ENCODE measurements at places on chromosomes 3 and 15.
A peak's percentile ranks its signal among the peaks of the same experiment; 100 is the strongest.

- no peak for DNase-seq
These were observed 8.9 kb upstream of the ARHGEF26 start for GRCh38 chr3:154112146-154112852.

DNA sequence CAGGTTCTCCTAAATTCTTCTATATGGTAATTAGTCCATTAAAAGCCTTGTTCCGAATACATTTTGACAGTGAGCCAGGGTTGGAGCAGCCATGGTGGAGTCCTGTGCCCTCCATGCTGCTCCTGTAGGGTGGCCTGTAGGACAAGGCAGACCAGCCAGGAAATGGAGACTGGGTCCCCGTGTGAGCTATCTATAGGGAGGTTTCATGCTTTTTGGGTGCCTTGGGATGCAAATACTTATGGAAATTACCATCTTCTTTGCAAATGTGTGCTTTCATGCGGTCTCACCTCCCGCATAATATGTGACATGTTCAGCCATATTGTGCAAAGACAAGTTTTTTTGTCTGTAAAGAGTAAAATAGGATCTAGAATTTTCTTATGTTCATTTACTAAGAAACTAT, 58.0 kb upstream of the FURIN start:
- no peak for DNase-seq

GRCh38 chr3:188698436-188698835, 473.3 kb upstream of the TPRG1 start:
- DNase-seq: no peak

GRCh38 chr3:64190517-64191515, 34.5 kb downstream of the PRICKLE2 start:
- no peak for DNase-seq

- no peak for DNase-seq
These were observed 71.4 kb downstream of the ANXA2 start for GRCh38 chr15:60326343-60326742.

DNA sequence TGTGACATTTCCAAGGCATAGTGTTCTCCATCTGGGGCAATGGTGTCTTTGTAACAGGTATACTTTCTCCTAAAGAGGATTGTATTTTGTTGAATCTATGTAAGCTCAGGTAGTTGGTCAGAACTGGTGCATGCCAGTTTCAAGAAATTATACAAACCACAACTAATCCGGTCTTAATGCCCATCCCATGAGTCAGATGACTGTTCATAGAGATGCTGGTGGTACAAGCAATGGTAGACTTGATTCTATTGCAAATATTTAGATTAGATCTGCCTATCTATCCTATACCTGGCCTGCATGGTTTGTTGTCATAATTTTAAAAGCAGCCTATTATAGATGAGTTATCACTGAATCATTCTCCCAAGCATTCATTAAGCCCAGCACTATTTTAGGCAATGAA, 43.5 kb downstream of the ATP13A5 start:
- no peak for DNase-seq

- DNase-seq: no peak
These were observed 328.5 kb downstream of the NAALADL2 start for GRCh38 chr3:175187586-175187985.

GRCh38 chr3:131079086-131079485, 52.4 kb downstream of the NEK11 start:
- DNase-seq: no peak

- no peak for DNase-seq
These were observed 96.2 kb downstream of the UBE3A start for GRCh38 chr15:25342629-25343028.

- no peak for DNase-seq
These were observed 848.0 kb downstream of the TUSC7 start for GRCh38 chr3:117557464-117558090.

- no peak for DNase-seq
These were observed 147.5 kb upstream of the PFN2 start for GRCh38 chr3:150118219-150118618.

GRCh38 chr3:195555110-195555509, 12.0 kb upstream of the PPP1R2 start:
- no peak for DNase-seq

GRCh38 chr3:176992565-176992964, 204.7 kb downstream of the TBL1XR1 start:
- no peak for DNase-seq

- DNase-seq: peak; percentile 44
These were observed 1.5 kb downstream of the MGA start for GRCh38 chr15:41661518-41662225.

GRCh38 chr3:126154391-126155279, 25.8 kb downstream of the ALDH1L1 start:
- no peak for DNase-seq

GRCh38 chr15:59711451-59712243, 22.5 kb upstream of the BNIP2 start:
- DNase-seq: no peak

DNA sequence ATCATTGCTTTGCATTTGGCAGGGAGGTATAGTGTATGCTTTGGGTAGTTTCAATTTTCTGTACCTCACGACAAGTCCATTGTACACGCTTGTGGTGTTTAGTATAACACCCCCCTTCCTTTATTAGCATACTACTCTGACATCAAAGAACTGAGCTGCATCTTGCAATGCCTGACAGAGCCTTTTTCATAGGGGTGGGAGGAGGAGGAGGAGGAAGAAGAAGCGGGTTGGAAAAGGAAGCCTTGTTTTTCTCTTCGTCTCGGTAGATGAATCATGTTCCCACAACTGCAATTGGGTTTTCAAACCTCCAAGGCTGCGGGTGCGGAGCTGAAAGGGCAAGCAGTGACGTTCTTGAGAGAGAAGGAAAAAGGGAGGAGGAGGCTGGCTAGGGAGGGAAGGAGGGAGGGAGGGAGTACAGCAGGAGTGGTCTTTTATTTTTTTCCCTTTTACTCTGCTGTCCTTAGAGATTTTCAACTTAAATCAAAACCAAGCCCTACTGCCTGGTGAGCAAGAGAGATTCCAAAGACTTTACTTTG, 175.7 kb downstream of the KLHL25 start:
- no peak for DNase-seq

DNA sequence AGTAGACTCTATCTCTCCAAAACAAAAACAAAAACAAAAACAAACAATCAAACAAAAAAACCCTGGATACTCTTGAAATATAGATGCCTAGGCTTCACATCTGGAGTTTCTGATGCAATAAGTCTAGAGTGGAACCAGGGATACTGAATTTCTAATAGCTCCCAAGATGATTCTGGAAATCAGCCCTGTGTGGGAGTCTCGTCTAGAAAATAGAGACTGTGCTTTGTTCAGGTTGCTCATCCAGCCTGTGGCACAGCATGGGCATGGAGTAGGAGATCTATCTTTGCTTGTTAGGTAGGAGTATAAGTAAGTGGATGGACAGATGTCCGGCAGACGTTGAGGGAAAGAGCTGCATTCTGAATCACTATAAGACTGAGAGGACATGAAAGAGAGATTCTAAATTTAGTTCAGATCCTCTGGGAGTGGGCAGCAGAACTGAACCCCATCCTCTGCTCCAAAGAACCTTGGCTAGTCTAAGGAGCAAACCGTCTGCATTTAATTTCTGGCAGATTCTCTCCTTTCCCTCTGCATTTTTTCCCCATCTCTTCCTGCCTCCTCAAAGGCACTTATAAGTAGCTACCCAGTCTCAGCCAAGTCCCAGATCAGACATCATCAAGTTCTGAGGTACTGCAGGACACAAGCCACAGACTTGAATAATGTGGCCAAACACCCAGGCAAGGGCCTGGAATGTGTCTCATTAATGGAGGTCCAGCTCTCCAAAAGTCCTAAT, 92.6 kb upstream of the STRIT1 start:
- no peak for DNase-seq

GRCh38 chr3:78604341-78604740, 1163.5 kb downstream of the ROBO1 start:
- DNase-seq: no peak

DNA sequence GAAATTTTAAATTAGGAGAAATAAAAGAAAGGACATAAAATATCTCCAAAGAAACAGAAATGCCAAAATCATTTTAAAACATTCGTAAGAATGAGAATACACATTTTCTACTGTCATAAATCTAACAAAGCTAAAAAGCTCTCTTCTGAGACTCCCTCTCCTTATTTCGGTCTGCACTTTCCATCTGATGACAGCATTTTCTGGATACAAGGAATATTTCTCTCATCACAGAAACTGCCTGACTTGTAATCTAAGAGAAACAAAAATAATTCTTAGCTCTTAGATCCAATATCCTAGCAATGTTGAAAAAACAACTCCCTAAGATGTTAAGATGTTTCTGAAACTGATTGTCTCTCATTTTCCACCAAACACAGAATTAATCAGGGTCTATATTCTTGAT, 93.5 kb downstream of the PEAK1 start:
- no peak for DNase-seq

GRCh38 chr3:41569632-41570305, 370.5 kb downstream of the CTNNB1 start:
- no peak for DNase-seq

- DNase-seq: no peak
These were observed 178.4 kb downstream of the TP63 start for GRCh38 chr3:189809583-189809982.

DNA sequence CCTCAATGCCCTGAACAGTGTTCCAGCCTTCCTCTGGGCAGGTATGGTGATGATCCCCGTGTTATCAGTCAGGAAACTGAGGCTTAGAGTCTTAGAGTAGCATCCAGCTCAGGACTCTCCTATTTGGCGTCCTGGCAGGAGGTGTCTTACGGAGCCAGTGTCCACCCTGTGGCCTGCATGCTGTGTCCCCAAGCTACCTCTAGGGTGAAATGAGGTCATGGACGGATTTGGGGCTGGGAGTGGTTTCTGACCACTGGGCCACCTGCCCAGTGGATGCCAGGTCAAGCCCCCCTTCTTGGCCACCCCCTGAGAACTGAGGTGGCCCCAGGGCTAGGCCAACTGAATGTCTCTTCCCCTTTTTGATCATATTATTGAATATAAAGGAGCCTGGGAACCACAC, 27.2 kb upstream of the SLC6A6 start:
- no peak for DNase-seq

DNA sequence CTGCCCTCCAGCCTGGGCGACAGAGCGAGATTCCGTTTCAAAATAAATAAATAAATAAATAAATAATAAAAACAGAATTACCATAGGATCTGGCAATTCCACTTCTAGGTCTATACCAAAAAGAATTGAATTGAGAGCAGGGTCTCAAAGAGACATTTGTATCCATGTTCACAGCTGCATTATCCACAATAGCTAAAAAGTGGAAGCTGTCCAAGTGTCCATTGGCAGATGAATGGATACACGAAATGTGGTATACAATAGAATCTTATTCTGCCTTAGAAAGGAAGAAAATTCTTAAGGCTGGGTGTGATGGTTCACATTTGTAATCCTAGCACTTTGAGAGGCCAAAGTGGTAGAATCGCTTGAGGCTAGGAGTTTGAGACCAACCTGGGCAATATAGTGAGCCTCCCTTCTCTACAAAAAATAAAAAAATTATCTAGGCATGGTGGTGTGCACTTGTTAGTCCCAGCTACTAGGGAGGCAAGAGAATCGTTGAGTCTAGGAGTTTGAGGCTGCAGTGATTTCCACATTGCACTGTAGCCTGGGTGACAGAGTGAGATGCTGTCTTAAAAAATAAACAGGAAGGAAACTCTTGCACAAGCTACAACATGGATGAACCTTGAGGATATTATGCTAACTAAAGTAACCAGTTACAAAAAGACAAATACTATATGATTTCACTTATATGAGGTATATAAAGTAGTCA, 24.2 kb downstream of the PFKFB4 start:
- no peak for DNase-seq

GRCh38 chr3:107430996-107431245, 53.7 kb downstream of the CCDC54 start:
- DNase-seq: no peak

- no peak for DNase-seq
These were observed 38.1 kb upstream of the LEKR1 start for GRCh38 chr3:156787926-156788663.

DNA sequence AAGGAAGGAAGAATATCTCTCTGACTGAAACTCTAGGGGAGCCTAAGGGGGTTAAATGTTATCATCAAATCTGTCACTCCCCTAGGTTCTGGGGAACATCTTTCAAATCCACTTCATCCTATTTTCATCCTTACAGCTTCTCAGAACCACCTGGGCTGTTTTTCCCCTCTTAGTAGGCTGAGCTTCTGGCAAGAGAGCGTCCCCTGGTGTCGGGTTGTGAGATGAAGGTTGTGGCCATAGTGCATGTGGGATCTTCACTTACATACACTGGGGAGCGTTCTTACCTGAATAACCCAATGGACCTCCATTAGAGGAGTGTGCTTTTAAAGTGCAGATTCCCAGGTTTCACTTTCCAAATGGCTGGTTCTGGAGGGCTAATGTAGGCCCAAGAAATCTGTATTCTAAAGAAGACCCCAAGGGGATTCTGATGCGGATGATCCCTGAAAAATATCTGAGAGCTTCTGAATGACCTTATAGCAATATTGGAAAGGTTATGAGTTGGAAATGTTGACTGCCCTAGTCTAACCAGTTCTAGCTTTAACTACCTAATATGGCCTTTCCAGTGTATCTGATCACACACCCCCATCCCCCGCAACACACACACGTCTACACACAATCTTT, 663.7 kb downstream of the AGBL1 start:
- peak; percentile 12 for DNase-seq

DNA sequence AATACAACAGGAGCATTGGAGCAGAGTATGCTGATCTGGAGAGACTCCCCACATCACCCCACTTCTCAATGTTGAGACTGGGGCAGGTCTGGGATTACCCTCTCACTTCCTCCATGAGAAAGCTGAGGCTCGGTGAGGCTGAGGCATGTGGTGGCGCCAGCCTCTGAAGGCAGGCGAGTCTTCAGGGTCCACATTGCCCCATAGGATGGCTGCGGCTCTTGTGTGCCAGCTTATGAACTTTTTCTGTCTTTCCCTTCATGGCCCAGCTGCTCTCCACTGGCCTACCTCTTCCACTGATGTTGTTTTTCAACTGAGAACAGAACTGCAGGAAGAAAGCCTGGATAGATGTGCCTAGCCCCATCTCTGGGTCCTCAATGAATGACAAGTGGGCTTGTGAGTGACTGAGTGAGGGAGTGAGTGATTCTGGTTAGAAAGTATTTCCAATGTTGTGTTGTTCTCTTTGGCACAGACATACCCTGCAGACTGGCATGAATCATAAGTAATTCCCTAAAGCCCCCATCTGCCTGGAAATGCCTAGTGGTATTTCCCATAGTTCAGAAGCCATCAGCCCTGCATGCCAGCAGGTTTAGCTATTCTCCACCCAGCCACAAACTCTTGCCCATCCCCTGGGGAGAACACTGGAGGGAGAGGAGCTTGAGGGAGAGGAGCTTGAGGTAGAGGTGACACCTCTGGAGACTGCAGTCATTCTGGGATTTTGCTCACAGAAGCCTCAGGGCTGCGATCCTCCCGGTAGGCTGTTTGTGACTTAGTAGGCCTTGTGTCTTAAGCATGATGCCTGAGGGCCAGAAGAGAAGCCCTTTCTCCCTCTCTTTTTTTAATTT, 56.9 kb downstream of the AMOTL2 start:
- no peak for DNase-seq

- no peak for DNase-seq
These were observed 15.0 kb downstream of the CDCP1 start for GRCh38 chr3:45131201-45131600.

GRCh38 chr3:78871048-78871447, 896.8 kb downstream of the ROBO1 start:
- DNase-seq: no peak

GRCh38 chr3:97942801-97943546, 29.3 kb downstream of the RIOX2 start:
- no peak for DNase-seq

All from stimulated activated CD8-positive, alpha-beta memory T cell treated with anti-CD3 and anti-CD28 coated beads, Interleukin-2, amount 100 ng/mL, for 1 hour (primary cell).